ENCODE measurements at places on chromosomes 3 and 15.

DNA sequence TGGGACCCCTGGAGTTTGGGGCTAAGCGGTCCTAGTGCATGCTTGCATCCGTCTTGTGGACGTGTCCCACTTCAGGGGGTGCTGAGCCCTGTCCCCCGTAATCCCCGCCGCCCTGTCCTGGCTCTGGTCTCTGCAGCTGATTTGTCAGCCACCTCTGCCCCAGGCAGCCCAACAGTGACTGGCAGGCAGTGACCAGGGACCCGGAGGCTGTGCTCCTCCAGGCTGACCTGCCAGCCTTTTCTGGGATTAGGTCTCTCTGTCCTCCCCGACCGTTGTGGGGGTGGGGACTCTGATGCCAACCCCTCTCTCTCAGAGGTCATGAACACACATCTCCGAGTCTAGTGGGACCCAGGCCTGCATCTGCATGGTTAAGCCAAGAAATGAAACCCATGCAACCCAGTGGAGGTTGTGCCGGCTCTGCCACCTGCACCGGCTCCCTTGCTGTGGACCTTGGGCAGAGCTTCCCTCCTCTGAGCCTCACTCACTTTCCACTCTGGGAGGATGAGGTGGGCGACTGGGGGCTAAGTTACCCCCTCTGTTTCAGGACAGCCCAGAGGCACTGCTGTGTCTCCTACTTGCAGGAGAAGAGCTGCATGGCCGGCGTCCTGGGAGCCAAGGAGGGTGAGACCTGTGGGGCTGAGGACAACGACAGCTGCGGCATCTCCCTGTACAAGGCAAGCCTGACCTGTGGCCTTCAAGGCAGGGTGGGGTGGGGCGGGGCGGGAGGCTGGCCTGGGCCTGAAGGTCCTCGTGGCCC is 60.2 kb downstream of the FBLN2 start:
- DNase-seq = no peak

DNA sequence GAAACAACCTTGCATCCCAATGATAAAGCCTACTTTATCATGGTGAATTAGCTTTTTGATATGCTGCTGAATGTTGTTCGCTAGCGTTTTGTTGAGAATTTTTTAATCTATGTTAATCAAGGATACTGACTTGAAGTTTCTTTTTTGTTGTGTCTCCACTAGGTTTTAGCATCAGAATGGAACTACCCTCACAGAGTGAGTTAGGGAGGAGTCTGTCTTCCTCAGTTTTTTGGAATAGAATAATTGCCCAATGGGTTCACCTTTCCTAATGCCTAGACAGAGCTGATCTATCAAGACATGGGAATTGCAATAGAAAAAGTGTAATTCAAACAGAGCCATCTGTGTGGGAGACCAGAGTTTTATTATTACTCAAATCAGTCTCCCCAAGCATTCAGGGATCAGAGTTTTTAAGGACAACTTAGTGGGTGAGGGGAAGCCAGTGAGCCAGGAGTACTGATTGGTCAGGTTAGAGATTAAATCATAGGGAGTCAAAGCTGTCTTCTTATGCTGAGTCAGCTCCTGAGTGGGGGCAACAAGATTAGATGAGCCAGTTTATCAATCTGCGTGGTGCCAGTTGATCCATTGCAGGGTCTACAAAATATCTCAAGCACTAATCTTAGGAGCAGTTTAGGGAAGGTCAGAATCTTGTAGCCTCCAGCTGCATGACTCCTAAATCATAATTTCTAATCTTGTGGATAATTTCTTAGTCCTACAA is 237.4 kb upstream of the PPP2R3A start:
- no peak for DNase-seq

DNA sequence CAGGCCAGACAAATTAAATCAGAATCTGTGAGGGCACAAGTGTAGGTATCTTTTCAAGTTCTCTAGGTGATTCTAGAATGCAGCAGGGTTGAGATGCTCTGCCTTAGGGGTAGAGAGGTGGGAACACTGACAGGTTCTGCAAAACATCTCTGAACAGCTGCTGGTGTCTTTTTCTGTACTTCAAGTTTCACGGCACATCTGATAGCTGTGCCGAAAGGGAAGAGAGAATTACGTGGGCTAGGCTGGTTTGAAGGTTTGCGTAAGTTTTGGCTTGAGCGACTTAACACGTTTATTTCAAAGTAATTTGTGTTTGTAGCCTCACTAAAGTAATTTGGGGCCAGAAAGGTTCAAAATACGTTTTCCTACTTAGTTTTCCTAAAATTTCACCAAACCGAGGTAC is 22.5 kb downstream of the PXK start:
- DNase-seq = no peak

- DNase-seq = no peak
Measured at GRCh38 chr3:57956833-57957174, 51.4 kb upstream of the FLNB start.

DNA sequence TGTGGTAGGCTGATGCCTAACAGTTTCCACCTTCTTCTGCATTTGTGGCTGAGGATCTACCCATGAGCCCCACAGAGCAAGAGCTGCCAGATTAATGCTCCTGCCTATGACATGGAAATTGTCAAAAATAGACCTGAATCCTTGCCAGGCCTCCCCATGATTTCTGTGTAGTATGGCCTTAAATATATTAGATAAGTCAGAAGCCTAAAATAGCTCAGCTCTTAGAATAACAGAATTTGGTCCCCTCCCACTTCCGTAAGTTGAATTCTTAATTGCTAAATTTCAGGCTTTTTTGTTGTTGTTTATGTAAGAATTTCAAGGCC is 129.0 kb downstream of the SERPINI1 start:
- DNase-seq = no peak

GRCh38 chr15:45314960-45315359 is 62.9 kb downstream of the SLC28A2 start:
- no peak for DNase-seq

DNA sequence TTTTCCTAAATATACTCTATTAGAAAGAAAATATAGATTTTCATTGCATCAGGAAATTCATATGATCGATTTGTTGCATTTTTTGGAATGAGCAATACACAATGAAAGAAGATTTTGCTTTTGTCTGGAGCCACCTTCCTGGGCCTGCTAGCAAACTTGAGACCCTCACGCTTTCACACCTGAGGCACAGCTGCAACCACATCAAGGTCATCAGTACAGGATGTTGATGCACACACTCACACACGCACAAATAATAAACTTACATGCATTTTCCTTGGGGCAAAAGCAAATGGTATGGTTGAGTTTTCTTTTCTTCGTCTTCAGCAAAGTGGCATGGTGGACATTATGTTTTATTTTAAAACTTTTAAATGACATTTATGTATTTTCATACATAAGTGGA is 64.8 kb upstream of the SATB1 start:
- DNase-seq = no peak

DNA sequence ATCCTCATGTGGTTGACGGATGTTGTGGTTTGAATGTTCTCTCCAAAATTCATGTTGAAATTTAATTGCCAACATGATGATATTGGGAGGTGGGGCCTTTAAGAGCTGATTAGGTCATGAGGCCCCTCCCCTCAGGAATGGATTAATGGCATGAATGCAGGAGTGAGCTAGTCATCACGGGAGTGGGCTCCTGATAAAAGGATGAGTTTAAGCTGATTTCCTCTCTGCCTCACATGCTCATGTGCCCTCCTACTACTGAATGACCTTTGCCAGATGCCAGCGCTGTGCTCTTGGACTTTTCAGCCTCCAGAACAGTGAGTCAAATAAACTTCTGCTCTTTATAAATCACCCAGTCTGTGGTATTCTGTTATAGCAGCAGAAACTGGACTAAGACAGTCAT is 111.2 kb downstream of the MYO5A start:
- DNase-seq = no peak

DNA sequence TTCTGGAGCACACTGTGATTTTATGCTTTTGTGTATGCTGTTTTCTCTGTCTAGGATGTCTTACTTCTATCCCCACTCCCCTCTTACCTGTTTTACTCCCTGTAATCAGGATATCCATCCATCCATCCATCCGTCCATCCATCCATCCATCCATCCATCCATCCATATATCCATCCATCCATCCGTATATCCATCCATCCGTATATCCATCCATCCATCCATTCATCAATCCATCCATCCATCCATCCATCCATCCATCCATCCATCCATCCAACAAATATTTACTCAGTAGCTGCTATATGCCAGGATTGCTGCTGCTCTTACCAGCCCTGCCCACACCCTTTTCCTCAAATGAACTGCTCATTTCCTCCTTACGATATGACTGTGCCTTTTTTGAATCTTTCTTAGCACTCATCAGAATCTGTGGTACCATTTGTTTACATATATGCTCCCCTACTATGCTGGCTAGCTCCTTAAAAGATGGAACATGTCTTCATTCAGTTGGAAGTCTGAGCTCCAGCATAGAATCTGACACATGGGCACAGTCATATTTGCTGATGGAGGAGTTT is 35.2 kb downstream of the USP13 start:
- no peak for DNase-seq

DNA sequence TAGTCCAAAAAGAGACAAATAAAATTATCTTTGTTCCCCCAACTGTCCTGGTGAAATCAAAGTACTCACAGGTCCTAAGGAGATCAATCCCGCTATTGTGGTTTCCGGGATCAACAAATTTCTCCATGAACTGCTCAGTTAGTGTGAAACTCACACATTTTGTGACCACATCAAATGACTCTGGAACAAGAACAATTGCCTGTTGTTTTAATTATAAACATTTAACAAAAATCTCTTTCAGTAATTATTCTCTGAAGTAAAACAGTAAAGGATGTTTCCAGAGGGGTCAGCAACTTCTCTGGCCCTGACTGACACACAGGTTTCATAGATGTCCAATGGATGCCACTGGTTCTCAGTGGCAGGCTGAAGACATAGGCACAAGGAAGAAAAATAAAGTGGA is 3.9 kb downstream of the CLDND1 start:
- no peak for DNase-seq

GRCh38 chr3:57848177-57848738 is 92.1 kb downstream of the SLMAP start:
- DNase-seq = no peak

DNA sequence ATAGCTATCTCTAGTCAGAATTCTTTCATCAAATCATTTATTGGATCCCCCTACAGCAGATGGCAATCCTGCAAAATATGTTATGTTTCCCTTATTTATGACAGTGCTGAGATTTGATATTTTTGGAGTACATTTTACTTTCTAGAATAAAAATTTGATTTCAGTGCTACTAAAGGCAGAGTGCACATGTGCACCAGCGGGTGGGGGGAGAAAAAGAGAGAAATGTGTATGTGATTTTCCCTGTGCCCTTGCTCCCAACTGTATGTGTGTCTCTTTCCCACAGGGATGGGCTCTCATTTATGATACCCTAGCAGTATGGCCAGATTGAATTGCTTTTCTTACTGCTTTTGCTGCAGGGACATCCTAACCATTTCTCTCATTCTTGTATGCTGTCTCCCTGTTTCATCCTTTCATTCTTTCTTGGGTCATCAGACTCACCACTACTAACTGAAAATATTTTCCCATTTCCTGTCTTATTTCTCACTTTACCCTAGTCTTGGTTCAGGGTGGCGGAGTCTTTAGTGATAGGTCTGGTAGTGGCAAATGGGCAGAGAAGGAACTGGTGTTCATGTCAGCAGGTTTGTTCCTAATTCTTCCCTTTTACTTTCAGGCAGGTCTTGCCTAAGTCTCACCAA is 140.7 kb downstream of the TCF12 start:
- no peak for DNase-seq

DNA sequence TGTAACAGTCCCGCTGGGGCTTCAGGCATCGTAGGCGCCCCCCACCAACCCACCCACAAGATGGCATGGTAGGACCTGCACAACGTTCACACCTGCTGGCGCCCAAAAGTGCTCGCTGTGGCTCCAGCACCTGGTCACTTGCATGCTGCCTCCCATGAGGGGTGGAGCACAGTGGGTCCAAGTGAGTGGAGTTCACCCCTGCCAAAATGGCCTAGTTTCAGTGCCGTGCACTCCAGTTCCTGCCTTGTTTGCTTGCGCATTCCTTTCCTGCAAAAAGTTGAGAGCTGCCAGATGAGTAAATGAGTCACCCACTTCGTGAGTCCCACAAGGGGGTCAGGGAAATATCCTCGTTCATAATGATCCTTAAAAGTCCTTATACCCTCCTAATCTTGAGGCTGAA is 788.7 kb upstream of the DPPA4 start:
- DNase-seq = no peak

DNA sequence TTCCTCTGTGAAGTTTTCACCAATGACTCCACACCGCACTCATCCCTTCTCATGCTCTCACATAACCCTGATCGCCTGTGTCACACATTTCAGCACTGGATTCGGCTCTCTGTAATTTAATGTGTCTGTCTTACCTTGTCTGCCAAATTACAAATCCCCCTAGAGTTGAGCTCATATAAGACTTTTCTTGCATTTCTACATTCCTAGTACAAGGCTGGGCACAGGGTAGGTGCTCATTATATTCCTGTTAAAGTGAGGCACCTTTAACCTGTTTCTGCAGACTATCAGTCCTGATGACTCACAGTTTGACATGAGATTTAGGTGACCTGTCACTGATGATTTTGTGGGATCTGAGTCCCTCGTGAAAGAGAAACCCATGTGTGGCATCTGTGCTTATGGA is 22.6 kb downstream of the TGM5 start:
- DNase-seq = no peak

- no peak for DNase-seq
Measured at GRCh38 chr15:22939051-22939450, 41.1 kb downstream of the CYFIP1 start.

DNA sequence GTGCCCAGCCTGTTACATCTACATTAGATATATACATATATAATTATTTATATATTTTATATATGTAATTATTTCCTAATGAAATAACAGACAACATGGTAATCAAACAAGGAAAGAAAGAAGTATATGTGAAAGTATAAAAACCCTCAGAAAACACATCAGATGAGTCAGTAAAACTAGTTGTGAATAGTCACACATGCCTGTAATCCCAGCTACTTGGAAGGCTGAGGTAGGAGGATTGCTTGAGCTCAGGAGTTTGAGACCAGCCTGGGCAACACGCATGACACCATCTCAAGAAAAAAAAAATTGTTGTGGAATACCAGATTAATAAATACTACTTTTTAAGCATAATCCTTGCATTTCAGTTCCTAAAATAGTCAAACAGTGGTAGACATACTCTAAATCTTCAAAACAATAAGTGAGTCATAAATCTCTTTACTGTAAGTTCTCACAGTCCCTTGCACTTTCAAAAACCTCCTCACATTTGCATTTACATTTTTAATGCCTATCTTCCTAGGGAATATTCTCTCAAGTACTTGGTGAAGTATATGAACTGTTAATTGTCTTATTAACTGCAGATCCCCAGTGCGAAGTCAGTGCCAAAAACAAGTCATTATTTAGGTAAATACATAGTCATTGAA is 106.5 kb downstream of the MYO9A start:
- DNase-seq = no peak

- no peak for DNase-seq
Measured at GRCh38 chr3:62954580-62954979, 79.4 kb upstream of the CADPS start.

- no peak for DNase-seq
Measured at GRCh38 chr3:126442094-126442855, 33.4 kb downstream of the ZXDC start.

Data from astrocyte of the cerebellum (primary cell).